ENCODE measurements at places on chromosomes 6 and 20. TPM values are rescaled to one million over a fixed set of nuclear protein-coding genes. Genes with fewer than 3 reads are reported as not detected.

Gene ARFGEF3
- 1.7 TPM for total RNA-seq

Gene NEU1
- 40.2 TPM for total RNA-seq

Gene SLC17A3
- total RNA-seq, result not detected

Gene NOP56
- total RNA-seq, result 243 TPM

Gene SLCO4A1
- 3.8 TPM for total RNA-seq

Gene B4GALT5
- 54.8 TPM for total RNA-seq

Gene LST1
- total RNA-seq, result 1.0 TPM

Gene C2
- total RNA-seq, result 0.19 TPM

Gene SLC24A3
- total RNA-seq, result 0.19 TPM

Gene LHFPL5
- not detected for total RNA-seq

Gene PACSIN1
- total RNA-seq, result not detected

Gene RNF39
- not detected for total RNA-seq

Gene SSTR4
- not detected for total RNA-seq

Gene LRFN2
- total RNA-seq, result not detected

All from endothelial cell of coronary artery (primary cell).